EH (cell line): ENCODE measurements at places on chromosomes 16 and 17.
A peak's percentile ranks its signal among the peaks of the same experiment; 100 is the strongest.

GRCh38 chr16:14219983-14220382, 148.9 kb downstream of the MRTFB start:
- DNase-seq: peak; percentile 25

DNA sequence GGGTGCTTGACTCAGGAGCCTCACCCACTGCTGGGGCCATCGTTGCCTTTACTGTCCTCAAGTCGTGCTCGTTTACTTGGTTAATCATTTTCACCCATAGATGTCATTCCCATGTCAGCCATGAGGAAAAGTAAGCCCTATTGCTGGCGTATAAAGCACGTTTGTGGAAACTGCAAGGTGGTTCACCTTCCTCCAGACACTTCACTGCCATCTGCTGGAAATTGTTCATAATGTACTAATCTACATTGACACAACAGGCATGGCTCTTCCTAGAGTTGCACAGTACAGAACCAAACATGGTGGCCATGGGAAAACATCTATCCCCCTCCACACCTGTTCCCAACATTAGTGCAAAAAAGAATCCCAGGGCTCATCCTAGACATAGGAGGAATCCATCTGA, 116.6 kb downstream of the ZNF18 start:
- no peak for DNase-seq

DNA sequence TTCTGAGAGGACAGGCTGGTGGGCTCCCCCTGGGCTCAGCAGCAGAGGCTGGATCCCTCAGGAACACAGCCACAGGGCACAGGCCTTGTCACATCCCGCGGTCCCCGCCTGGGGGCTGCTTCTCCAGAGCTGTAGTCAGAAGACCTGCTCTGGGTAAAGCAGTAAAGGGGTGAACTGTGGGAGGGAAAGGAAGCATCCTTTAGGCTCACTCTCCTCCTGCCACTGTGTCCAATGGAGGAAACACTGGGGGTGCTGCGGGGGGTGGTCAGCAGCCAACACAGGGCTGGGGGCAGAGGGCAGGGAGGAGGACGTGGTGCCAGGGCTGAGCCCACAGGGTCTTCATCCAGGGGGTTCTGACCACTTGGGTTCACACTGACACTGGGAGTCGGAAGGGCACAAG, 5.0 kb upstream of the SLC38A8 start:
- no peak for DNase-seq

GRCh38 chr17:65193716-65194293, 56.6 kb downstream of the RGS9 start:
- peak; percentile 65 for DNase-seq

DNA sequence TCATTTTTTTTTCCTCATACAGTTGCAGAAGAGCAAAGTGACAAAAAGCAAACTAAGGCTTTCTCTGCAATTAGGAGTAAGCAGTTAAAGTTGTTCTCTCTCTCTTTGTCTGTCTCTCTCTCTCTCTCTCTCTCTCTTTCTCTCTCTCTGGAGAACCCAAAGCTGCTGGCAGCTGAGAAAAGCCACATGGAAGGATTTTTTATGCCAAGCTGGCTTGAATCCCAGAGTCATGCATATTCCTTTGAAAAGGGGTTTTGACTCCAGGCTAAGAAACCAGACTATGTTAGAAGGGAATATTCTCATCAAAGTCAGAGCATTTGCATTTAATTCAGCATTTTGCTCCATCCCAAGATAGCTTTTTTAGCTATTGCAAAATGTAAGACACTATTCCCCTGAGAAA, 1114.2 kb upstream of the GOT2 start:
- DNase-seq: no peak

GRCh38 chr17:27413792-27414191, 42.5 kb upstream of the KSR1 start:
- DNase-seq: no peak

GRCh38 chr16:79097166-79097565, 503.4 kb downstream of the MAF start:
- DNase-seq: no peak

- DNase-seq: peak; percentile 93
Measured at GRCh38 chr17:17682737-17683680, 1.8 kb downstream of the RAI1 start.

DNA sequence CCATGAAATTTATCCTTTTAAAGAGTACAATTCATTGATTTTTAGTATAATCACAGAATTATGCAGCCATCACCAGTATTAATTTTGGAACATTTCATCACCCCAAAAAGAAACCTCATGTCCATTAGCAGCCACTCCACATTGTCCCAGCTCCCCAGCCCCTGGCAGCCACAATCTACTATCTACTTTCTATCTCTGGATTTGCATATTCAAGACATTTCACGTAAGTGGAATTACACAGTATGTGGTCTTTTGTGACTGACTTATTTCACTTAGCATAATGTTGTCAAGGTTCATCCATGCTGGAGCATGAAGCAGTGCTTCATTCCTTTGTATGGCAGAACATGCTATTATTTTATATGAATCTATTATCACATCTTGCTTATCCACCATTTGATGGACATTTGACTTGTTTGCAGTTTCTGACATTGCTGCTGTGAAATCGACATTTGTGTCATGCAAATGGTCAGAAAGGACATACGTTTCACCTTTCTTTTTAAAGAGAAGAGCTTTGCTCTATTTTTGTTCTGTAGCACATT, 10.7 kb downstream of the METTL9 start:
- DNase-seq: no peak

DNA sequence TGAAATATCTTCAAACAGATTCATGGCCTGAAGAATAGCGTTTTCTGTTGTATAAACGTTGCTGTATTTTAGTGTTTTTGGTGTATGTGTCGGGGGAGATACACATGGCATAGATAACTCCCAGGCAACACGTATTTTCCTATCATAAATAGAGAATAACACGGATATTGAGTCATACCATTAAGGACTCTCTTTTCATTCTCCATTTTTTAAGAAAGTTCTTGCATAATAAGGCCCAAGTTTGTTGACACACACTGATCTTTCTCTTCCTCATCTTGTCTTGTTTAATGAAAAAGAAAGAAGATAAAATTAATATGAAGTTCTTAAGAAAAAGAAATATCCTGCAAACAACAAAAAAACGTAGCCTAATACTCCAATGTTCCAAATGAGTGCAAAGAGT, 13.4 kb downstream of the ABCA8 start:
- DNase-seq: no peak

- peak; percentile 77 for DNase-seq
Measured at GRCh38 chr17:83103200-83103942, 24.0 kb downstream of the METRNL start.

DNA sequence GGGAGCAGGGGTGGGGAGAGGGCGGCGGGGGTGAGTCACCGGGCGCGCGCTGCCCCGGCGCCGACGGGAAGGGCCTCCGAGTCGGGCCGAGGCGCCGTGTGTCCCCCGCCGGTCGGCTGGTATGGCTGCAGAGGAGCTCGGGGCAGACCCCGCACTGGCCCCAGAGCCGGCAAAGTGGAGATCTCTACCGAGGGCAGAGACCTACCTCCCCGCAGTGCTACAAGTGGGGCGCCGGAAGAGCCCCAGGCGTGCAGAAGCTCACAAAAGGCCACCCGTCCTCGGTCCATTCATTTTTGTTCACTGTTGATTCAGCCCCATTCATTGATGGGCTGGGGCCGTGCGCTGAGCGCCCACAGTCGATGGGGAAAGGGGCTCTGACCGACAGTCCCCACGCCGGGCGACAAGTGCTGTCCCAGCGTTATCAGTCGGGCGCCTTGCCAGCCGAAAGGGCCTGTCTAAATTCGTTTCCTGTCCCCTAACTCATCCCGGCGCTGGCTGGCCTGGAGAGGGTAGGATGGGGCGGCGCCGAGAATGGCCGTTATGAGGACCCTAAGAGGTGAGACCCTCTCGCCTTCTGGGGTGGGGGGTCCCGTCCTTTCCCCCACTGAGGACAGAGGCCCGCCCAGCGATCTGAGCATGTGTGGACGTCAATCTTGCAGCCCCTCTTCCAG, 709 bp upstream of the ENO3 start:
- peak; percentile 56 for DNase-seq

GRCh38 chr17:46121841-46122485, 71.3 kb downstream of the KANSL1 start:
- DNase-seq: no peak

GRCh38 chr16:14180481-14180944, 109.4 kb downstream of the MRTFB start:
- DNase-seq: no peak

DNA sequence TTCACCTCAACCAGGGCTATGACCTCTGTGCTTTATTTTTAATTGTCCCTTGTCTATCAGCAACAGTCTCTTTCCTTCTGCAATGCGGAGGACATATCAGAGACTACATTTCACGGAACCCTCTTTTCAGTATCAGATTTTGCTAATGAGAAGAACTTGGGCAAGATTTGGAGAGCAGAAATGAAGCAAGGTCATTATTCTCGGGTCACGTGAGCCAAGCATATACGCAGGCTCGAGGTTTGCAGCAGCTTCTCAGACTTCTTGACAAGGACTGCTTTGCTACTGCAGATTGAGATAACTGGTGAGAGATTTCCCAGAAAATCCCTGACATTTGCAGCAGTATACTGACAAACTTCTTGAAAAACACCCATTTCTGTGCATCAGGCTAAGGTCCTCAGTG, 30.4 kb downstream of the ABCA10 start:
- no peak for DNase-seq

DNA sequence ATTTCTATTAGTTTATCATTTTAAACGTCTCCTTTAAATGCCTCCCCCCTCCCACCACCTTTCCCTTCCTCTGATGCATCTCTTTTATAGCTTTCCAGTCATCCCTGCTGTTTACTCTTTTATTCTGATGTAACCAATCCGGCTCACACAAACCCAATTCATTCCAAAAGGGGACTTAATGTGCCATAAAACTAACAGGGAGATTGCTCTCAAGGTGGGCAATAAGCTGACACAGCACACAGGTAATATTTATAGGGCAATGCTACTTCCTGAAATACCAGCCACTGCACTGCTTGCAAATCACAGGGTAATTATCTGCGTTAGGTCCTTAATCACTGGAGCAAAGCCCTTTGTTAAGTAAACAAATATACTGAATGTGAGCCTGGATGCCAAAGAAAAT, 23.3 kb upstream of the CA10 start:
- DNase-seq: no peak

DNA sequence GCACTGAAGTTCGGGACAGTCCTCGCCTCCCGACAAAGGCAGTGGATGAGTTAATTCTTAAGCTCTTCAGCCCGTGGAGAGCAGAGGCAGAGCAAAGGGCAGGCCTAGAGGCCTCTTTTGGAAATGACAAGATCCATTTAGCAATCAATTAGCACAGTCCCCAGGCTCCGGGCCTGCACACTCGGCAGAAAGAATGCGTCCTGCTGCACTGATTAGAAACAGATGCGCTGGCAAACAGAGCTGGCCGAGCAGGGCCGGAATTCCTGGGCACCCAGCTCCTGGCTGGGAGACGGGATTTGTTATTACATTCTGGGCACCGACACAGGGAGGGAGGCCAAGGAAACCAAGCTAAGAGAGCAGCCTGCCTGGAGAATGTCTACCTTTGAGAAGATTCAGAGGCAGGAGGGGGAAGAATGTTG, 162.9 kb downstream of the COPRS start:
- peak; percentile 99 for DNase-seq

GRCh38 chr17:8151120-8151640, 1.0 kb downstream of the PER1 start:
- DNase-seq: peak; percentile 90

DNA sequence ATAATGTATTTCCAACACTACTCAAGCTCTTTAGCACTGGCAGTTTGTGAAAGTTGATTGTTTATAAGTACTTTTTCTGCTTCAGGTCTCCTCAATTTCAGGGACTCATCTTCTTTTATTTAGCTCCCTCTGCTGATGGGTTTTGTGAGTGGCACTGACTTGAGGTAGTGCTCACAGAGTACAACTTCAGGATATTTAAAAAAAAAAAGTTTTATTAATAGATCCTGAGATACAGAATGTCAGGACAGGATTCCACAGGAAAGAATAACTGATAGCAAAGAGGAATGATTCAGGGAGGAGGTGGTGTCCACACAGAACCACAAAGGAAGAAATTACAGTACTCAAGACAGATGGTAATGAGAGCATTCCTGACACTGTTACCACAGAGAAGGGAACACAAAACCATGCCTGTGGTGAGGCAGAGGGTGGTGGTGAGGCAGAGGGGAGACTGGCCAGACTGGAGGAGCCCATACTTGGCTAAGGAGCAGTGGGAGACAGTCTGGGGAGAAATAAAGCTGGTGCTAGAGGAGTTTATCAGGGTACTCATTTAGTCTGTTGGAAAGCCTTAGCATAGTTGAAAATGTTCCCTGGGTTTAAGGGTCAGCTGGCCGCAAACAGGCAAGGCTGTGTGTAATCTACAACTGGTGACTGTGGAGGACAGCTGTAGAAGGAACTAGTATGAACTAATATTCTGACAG, 63.7 kb downstream of the SPAG9 start:
- DNase-seq: peak; percentile 95

- no peak for DNase-seq
Measured at GRCh38 chr17:61211236-61211635, 188.4 kb upstream of the TBX2 start.

DNA sequence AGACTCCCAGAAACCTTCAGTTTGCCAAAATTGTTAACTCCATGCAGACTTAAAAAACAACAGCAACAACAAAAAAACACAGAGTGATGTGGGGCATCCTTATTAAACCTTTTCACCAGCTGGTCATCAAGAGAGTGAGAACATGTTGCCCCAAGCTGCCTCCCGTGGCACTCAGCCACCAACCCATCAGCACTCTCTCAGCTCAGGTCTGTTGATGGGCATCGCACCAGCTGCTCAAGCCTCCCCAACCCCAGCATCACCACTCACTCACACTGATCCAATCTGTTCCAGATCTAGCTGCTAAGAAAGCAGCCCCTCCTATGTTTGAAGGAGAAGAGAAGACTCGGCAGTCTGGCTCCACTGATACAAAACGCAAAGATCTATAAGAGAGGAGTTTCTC, 46.8 kb downstream of the SLC39A11 start:
- DNase-seq: no peak

DNA sequence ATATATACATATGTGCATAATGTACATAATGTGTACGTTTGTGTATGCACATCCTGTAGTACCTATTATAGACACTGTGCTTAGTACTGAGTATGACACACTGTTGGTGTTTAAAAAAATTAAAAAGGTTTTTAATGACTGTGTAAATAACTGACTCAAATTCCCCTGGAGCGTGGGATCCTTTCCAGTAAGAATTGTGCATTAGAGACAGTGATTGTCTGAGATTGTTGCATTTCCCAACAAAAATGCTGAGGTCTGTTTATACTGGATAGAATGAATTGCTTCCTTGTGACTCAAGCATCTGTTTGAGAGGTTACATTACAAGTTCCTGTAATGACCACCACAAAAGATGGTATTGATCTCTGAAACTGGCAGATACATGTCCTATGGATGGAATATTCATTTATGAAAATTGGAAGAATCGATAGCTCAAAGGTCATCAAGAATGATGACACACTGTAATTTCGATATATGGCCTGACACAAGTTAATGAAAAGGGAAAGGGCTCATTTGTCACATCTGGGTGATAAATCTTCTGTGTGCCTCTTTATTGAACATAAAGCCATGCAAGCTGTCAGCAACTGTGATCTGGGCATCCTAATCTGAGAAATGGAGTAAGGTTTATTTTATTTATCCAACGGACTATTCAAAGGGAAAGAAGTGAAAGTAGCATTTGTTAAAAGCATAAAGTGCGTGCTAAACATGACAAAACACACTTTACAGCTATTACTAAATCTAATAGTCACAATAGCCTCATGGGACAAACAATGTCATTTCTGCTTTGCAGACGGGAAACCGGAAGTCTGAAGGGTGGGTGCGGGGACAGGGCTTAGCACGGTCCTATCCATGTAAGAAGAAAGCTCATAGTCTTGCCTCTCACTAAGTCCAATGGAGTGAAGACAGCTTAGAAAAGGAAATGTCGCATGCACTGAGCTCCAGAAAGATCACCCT, 228.8 kb downstream of the CDH11 start:
- DNase-seq: peak; percentile 96

GRCh38 chr17:49361129-49361901, 735 bp downstream of the ZNF652 start:
- DNase-seq: peak; percentile 55
